Neural crest cell (in vitro differentiated cells): ENCODE measurements at places on chromosomes 13 and 19.

GRCh38 chr19:36060430-36060829 lies 5.7 kb downstream of the WDR62 start:
- peak; percentile 9 for DNase-seq

GRCh38 chr13:20263393-20264044 lies 31.4 kb upstream of the GJB6 start:
- no peak for DNase-seq

- no peak for DNase-seq
Measured at GRCh38 chr19:9848060-9848459, 12.9 kb downstream of the PIN1 start.

DNA sequence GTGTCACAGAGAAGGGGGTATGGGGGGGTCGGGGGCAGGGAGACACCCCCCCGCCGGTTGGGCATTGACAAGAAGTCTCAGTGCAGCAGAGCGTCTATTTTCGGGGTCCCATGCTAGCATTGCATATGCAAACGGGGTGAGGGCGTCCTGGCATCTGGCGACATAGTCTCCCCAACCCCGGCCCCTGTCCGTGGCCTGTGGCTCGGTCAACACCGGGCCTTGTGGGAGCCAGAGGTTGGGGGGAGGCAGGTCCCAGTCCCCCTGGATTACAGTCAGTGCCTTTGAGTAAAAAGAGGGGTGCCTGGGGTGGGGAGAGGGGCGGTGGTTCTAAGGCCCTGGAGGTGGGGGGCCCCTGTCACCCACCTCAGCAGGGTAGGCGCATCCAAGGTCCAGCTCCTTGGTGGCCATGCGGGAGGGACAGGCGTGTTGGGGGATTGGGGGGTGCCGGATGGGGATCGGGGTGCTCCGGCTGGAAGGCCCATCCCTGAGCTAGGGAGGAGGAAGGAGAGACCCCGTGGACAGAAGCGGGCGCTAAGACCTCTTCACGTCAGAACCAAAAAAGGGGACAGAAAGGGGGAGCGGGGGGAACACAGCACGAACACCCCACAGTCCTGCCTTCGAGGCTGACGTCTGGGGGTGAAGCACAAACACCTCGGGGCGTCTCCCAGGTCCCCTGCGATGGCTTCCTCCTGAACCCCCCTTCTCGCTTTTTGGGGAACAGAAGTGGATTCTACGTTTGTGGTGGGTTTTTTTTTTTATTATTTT lies 20.9 kb downstream of the ZBTB7A start:
- no peak for DNase-seq

DNA sequence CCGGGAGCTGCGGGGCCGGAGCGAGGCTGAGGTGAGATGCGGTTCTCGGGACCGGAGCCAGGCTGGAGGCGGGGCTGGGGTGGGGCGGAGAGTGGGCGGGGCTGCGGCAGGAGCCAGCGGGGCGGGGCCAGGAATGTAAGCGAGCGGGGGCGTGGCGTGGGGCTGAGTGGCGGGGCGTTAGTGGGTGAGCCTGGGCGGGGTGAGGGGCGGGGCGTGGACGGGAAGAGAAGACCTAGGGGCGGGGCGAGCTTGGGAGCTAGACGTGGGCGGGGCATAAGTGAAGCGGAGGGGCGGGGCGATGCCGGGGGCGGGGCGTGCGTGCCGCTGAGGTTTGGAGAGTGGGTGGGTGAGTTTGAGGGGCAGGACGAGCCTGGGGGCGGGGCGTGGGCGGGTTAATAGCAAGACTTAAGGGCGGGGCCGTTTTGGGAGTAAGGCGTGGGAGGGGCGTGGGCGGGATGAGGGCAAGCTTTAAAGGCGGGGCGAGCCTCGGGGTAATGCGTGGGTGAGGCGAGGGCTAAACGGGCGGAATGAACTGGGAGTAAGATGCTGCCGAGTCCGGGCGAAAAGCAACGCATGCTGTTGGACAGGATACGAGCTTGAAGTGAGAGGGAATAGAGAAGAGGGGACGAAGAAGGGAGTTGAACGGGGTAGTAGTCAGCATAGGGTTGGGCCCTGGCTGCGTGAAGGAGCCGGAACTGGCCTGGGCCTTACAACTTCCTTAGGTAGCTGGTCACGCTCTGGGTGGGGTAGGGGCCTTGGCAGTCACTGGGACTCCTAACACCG lies 572 bp downstream of the SNAPC2 start:
- DNase-seq: peak; percentile 98

- no peak for DNase-seq
Measured at GRCh38 chr19:8355631-8356402, 8.1 kb upstream of the ANGPTL4 start.

DNA sequence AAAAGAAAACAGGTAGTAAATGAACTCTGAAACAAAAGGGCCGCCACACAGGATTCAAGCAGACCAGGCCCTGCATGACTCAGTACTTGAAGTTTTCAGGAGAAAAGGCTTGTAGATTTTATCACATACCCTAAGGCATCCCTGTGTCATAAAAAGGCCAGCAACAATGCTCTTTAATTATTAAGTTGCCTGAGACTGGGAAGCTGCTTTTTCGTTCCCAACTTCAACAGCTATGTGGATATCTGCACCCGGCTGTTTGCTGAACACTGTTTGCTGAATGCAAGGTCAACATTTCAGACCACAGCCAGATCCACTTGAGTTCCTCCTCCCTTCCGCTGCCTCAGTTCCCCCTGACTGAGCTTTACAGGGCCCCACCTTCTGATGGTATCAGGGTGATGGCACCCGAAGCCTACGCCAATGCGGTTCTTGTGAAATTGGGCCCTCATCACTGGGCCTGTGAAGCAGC lies 6.1 kb upstream of the ECH1 start:
- DNase-seq: no peak

GRCh38 chr19:35031072-35031881 lies 1.0 kb downstream of the SCN1B start:
- no peak for DNase-seq
